ENCODE measurements at places on chromosomes 7 and 10. TPM values are rescaled to one million over a fixed set of nuclear protein-coding genes. Genes with fewer than 3 reads are reported as not detected.

POU6F2 gene
- 0.04 TPM for total RNA-seq

SEMA3E gene
- 0.07 TPM for total RNA-seq

MBL2 gene
- not detected for total RNA-seq

BAIAP2L1 gene
- total RNA-seq, result 32.5 TPM

CRPPA gene
- total RNA-seq, result 1.4 TPM

Measured in kidney epithelial cell (primary cell).